Bone marrow (tissue), 2 donors: ENCODE measurements at places on chromosomes 6 and 20.

DNA sequence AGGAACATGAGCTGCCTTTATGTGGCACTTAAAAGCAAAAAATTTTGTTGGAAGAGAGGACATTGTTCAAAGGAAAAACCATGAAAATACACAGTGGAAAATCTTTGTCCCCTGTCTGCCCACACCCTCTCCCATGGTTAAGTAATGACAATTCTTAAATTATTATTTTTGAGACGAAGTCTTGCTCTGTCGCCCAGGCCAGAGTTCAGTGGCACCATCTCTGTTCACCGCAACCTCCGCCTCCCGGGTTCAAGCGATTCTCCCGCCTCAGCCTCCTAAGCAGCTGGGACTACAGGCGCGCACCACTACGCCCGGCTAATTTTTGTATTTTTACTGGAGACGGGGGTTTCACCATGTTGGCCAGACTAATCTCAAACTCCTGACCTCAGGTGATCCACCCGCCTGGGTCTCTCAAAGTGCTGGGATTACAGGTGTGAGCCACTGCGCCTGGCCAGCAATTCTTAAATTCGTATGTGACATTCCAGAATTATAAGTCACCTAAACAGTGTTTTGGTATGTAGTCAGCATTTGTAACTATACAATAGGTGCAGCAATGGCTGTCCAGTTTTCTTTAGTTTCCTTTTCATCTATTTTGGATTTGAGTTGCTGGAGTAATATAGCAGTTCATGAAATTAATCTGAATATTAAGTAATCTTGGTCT is 636 bp upstream of the SSR1 start:
- no peak for DNase-seq

DNA sequence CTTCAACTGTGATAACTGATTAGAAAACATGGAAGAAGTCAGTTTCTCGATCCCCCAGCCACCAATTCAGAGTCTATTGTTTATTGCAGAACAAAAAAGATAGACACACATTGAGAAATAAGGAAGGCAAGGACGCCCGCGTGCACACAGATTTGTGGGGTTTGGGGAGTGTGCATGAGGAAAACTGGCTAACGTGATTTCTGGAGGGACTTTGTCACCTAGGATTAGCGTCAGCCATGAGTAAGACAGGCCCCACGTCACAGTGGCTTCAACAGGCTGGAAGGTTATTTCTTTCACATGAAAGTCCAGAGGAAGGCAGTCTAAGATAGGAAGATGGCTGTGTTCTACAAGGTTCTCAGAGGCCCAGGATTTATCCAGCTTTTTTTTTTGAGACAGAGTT is 7.7 kb downstream of the ZNF341 start:
- no peak for DNase-seq

DNA sequence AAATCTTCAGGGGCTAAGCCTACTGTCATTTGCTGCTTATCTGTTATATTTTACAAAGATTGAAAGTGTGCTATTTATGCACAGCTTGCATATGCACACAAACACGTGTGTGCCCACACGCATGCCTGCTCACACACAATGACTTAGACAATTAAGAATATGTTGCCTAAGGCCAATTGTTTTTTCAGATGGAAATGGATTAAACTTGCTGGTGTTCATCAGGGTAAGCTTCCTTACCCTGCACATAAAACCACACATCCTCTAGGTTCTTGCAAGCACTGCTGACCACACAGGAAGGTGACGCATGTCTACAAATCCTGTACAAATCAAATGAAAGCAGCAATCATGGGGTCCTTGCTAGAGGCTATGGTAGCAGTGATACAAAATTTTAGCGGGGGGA is 58.4 kb downstream of the GJA10 start:
- peak; percentile 59 for DNase-seq

GRCh38 chr6:56572788-56573471 is 69.8 kb downstream of the DST start:
- DNase-seq = no peak

- no peak for DNase-seq
Measured at GRCh38 chr6:128513878-128514277, 6.5 kb downstream of the PTPRK start.

DNA sequence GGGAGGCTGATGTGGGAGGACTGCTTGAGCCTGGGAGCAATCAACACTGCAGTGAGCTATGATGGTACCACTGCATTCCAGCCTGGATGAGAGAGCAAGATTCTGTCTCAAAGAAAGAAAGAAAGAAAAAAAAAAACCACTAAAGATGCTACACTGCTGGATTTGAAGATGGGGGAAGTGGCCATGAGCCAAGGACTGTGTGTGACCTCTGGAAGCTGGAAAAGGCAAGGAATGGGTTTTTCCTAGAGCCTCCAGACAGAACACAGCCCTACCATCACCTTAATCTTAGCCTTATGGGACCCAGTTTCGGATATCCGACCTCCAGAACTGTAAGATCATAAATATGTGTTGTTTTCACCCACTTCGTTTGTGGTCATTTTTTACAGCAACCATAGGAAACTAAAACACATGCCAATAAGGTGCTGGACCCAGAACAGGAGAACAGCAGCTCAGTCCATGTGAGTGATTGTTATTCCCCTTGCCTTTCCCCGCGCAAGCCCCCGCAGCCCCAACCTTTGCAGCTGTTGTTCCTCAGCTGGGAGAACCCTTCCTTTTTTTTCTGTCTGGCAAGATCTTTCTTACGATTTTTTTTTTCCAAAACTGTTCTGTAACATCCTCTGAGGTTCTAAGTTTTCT is 11.1 kb upstream of the VAPB start:
- no peak for DNase-seq

- DNase-seq = no peak
Measured at GRCh38 chr6:56604186-56604585, 38.5 kb downstream of the DST start.

DNA sequence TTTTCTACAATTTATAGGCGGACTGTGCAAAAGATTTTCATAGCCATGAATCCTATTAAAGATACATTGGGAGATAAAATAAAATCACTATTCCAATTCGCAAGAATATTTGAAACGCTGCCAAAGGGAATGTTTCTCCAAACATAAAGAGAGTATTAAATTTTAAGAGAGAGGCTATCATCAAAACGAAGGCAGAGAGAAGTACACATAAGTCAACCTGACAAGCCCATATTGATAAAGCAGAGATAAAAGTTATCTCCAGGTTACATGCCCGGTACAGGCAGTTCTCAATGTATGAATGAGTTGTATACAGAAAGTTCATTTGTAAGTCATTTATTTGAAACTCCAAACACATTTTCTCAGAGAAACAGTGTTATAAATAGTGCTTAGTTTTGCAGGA is 193.1 kb downstream of the ATXN1 start:
- DNase-seq = no peak
